ENCODE measurements at places on chromosomes 6 and 20.

- no peak for DNase-seq
Observed at GRCh38 chr20:60211618-60212463, 253.6 kb downstream of the CDH26 start.

DNA sequence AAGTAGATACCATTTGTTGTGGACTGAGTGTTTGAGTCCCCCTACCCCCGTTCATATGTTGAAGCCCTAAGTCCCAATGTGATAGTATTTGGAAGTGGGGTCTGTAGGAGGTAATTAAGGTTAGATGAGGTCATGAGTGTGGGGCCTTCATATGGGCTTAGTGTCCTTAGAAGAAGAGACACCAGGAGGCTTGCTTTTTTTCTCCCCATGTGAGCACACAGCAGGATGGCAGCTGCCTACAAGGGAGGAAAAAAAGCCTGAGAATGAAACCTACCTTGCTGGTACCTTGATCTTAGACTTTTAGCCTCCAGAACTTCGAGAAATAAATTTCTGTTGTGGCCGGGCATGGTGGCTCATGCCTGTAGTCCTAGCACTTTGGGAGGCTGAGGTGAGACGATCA lies 67.9 kb upstream of the TULP4 start:
- no peak for DNase-seq

DNA sequence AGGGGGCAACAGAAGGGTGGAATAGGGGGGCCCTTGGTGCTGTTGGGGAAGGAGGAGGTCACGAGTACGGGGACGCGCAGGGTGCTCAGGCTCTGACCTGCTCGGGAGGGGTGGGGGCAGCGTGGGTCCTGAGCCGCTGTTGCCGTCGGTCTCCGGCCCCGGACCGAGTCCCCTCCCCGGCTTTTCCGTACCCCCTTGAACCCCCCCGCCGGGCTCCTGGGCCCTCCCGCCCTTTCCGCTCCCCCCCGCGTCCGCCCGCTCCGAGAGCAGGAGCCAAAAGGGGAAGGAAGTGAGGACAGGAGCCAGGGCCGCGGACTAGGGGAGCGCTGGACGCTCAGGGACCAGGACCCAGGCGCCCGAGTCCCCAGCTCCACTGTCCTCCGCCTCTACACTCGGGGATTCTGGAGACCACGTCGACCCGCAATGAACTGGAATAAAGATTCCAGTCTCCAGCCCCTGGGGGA lies at the start of gene RGL2:
TSS of gene RGL2 (minus strand) at position 170 of the 464 bp plus-strand sequence. CDS start 332 bp downstream, outside the sequence.
- DNase-seq = no peak

- no peak for DNase-seq
Observed at GRCh38 chr6:105510746-105511145, 107.9 kb upstream of the PREP start.

- no peak for DNase-seq
Observed at GRCh38 chr20:10602221-10602871, 71.5 kb downstream of the JAG1 start.

DNA sequence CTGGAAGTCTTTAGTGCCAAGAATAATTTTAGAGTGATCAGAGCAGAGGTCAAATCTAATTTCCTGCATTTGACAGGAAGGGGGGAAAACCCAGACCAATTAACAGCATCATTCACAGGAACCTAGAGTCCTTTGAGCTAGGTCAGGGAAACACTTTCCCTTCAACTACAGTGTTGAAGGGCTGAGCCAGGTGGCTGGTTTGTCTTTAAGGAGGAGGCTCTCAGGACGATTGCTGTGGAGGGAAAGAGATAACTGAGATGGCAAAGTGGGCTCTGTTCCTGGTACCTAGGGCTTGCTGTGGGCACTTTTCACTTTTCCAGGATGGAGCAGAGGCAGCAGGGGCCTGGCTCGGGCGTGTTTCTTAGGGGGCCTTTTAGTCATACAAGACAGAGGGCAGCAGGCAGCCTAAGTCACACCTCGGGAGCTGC lies 111.9 kb downstream of the SCML4 start:
- DNase-seq = no peak

GRCh38 chr20:59692139-59692538 lies 87.8 kb downstream of the PHACTR3 start:
- no peak for DNase-seq

GRCh38 chr6:154805288-154805911 lies 72.2 kb downstream of the SCAF8 start:
- DNase-seq = no peak

DNA sequence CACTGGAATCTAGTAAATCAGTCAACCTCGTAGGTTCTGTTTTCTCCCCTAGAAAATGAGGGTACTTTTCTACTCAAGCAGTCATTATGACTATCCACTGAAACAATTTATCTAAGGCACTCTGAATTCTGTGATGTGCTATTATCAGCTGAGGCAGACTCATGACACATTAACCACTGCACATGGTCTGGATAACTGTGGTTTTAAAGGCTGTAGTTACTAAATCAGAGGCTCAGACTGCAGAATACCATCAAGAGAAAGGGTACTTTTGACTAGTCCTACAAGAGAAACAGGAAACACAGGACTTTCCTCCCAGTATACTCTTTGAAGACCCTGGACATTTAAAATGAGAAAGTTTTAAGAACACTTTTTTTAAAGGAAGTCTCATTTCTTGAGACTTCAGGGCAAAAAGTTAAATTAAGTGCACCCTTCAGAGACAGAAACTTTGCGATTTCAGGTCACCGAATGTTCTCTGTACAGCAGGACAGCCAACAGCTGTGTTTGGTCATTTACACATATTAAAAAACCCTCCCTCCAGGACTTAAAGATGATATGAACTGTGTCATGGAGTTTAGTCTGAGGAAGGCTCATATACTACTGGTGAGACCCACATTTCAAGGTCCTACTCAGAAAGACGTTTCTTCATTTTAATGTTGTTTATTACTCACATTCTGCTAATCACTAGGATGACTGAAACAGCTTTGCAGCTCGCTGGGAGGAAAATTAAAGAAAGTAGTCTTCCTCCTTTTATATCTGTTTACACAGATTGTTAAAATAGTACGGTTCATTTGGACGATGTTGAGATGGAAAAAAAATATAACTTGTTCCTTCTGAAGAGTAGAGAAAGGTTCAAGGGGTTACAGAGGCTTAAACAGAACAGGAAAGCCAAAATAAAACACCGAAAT lies 19.9 kb downstream of the ATXN1 start:
- no peak for DNase-seq

DNA sequence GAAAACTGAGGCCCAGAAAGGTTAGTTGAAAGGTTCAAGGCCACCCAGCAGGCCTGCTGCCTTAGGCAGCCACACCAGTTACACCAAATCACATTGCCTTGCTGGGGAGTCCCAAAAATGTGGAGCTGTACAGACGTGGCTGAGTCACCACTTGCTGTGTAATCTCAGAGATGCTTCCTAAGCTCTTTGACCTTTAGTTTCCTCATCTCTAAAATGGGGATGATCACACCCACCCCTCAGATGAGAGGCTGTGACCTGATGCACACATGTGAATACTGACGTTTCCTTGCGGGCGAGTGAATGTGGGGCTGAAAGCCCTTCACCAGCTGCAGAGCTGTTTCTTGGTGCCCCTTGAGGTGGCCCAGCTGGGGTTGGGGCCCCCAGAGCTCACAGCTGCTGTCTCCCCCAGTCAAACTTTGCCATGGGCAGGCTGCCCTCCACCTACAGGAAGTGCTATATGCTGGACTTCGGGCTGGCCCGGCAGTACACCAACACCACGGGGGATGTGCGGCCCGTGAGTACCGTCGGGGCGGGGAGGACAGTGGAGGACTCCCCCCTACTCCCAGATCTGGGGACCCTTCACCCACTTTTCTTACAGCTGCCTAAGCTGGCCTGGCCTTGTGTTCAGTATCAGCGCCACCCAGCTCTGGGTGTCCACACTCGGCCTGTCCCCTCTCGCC lies 11.0 kb downstream of the TTBK1 start:
- no peak for DNase-seq

- no peak for DNase-seq
Observed at GRCh38 chr20:54037525-54037924, 32.9 kb downstream of the BCAS1 start.

DNA sequence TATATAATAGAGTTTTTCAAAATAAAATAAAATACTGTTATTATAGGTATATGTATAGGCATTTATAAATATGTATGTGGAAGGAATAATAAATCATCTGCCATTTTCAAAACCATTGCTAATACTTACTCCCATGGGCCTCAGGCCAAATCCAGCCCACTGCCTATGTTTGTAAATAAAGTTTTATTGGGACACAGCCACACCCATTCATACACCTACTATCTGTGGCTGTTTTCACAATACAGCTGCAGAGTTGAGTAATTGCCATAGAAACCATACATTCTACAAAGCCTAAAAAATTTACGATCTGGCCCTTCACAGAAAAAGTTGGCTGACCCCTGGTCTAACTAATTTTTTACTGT lies 9.5 kb downstream of the ALDH5A1 start:
- no peak for DNase-seq

- no peak for DNase-seq
Observed at GRCh38 chr6:1971612-1972011, 273.8 kb downstream of the GMDS start.

GRCh38 chr20:51700809-51701285 lies 67.3 kb downstream of the ATP9A start:
- no peak for DNase-seq

GRCh38 chr6:21856844-21857243 lies 263.3 kb downstream of the SOX4 start:
- DNase-seq = no peak
